ENCODE measurements at places on chromosomes 12 and 14.

GRCh38 chr12:75868501-75868900, 163.1 kb downstream of the PHLDA1 start:
- DNase-seq, result no peak

DNA sequence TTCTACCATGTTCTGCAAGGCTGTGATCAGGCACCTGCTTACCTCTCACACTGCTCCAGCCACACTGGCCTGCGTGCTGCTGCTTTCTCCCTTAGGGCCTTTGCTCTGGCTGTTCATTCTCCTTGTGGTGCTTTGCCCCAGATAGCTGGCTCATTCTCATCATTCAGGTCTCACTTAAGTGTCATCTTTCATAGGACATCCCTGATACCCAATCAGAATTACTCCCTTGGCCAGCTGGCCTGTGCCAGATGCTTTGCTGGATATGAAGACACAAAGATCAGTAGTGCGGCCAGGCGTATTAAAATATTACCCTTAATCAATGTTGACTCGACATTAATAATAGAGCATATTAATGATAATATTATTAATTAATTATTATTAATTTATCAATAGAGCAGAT, 143.8 kb upstream of the FGD4 start:
- DNase-seq, result no peak

DNA sequence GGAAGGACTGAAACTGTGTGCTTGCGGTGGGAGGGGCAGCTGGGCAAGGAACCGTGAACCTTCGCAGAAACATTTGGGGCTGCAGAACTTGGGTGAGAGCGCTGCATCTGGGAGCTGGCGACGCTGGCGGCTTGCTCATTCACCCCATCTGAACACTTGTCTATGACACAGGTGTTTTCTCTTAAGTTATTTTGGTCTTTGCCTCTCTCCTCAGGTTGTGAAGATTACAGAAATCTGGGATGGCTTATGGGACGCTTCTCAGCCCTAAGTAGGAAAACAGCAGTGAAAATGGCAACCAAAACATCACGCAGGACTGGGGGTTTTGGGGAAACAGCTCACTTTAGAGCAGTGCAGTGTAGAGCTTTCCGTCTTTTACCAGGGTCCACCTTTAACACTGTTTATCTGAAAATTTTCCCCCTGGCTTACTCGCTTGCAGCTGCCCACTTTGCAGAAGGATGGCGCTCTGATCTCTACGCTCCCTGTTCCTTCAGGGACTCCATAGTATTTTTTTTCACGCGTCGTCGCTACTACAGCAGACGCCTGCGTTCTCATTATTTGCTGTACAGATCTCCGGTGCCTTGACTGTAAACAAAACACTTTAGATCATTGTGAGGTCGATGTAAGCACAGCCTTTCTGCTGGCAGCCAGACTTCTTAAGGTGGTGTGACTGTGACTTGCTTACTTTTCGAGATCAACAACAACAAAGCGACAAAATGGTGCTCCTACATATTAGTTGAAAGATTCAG, 2.7 kb upstream of the CDKN1B start:
- DNase-seq, result no peak

- DNase-seq, result no peak
Observed at GRCh38 chr12:15001733-15002382, 29.0 kb downstream of the PDE6H start.

GRCh38 chr12:88993651-88994050, 358.6 kb downstream of the DUSP6 start:
- no peak for DNase-seq

DNA sequence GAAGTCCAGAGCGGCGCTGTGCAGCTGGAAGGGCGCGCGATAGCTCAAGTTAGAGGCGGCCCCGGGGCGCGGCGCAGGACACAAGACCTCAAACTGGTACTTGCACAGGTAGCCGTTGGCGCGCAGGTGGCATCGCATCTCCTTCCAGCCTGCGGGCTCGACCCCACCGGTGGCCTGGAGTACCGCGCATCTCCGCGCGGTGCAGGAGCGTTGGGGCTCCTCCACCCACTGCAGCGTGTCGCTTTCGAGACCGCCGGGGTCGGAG, 553 bp downstream of the CLEC14A start:
- DNase-seq, result no peak

- DNase-seq, result no peak
Observed at GRCh38 chr12:72505227-72505626, 233.1 kb downstream of the TRHDE start.

DNA sequence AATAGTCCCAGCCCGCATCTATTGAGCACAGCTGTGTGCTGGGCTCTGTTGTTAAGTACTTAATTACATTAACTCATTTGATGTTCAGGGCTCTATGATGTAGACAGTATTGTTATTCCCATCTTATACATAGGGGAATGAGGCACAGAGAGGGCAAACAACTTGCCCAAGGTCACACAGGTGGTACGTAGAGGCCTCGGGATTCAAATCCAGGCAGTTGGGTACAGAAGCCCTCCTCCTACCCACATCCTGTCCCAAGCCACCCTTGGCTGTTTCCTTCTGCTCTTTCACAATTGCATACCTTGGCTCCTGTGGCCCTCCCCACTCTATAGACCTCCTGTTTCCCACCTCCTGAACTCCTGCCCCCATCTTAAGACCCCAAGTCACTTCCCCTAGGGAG, 10.0 kb upstream of the GPR68 start:
- no peak for DNase-seq
